ENCODE measurements at places on chromosomes 4 and X.

DNA sequence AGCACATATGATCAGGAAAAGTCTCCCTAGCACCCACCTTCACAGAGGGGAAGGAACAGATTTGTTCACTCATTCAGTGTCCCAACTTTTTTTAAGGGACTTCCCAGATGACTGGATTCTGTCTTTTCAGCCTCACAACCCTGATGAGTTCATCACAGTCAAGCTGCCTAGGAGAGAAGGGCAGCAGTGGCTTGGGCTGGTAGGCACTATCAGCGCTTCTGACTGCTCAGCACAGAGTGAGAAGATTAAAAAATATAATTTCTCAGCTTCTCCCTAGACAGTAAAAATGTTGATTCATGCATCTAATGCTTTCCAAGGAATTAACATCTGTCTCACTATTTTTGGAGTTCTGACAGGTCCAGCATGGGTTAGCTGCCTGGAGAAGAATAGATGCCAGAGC is 328.2 kb downstream of the DTHD1 start:
- no peak for DNase-seq

DNA sequence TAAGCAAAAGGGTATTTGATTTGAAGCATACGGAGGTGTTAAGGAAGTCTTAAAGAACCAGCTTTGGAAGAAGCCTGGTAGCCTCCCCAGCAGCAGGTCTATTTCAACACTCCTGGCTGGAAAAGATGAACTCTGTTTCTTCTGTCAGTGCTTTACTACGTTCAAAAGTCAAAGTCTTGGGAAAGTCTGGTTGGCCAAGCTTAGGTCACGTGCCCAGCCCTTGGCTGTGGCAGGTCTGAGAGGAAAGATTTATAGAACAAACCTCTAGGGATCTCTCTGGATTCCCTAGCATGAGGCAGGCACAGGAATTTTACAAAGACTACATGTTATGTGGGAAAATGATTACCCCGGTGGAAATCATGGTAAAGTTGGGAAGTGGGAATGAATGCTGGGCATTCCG is 8.6 kb upstream of the ARHGAP10 start:
- no peak for DNase-seq

DNA sequence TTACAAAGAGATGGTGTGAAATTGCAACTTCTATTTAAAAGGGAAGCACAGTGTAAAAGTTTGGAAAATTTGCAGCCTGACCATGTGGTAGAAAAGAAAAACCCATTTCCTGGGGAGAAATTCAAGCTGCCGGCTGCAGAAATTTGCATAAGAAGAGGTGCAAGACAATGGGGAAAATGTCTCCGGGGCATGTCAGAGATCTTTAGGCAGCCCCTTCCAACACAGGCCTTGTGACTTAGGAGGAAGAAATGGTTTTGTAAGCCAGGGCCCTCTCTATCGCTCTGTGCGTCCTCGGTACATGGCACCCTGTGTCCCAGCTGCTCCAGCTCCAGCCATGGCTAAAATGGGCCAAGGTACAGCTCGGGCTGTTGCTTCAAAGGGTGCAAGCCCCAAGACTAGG is 40.4 kb downstream of the CCDC158 start:
- no peak for DNase-seq

GRCh38 chr4:79862821-79863220 is 210.2 kb downstream of the ANTXR2 start:
- no peak for DNase-seq

DNA sequence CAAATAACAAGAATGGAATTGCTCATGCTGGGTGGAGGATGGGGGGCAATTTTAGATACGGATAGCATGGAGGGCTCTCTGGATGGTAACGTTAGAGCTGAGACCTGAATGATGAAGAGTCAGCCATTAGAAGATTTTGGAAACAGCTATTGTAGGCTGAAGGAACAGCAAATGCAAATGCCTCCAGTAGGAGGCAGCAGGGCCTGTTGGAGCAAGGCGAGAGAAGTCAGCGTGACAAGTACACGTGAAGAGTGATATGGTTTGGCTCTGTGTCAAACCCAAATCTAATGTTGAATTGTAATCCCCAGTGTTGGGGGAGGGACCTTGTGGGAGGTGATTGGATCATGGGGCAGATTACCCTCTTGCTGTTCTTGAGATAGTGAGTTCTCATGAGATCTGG is 59.3 kb upstream of the SOD3 start:
- DNase-seq: no peak

DNA sequence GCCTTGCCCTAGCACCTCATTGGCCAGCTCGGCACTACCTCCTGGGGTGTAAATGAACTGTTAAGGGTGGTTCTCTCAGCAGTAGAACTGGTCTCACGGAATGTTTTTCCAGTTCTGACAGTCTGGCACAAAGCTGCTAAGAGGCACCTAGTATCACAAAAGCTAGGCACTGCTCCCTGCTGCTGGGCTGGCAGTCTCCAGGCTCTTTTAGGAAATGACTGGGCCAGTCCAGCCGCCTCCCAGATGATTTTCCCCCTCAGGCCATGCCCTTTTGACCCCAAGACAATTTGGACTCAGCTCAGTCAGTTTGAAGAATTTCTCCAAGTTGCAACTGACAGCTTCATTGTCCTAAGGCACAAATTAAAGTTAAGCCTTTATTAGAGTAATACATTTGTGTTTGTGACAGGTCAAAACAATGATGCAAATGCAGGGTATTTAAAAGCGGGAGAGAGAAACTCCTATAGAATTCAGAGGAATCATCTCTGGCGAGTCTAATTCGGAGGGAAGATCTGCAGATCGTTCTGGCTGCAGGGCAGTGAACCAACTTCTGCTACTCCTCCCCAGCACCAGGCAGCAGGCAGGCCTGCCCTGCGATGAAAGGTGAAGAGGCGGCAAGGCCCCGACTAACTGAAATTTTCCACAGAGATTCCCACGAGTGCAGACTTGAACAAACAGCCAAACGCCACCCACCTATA is 7.9 kb downstream of the FRMD7 start:
- DNase-seq: no peak

- DNase-seq: no peak
These were observed 87.0 kb downstream of the SYNPO2 start for GRCh38 chr4:118975449-118976192.

DNA sequence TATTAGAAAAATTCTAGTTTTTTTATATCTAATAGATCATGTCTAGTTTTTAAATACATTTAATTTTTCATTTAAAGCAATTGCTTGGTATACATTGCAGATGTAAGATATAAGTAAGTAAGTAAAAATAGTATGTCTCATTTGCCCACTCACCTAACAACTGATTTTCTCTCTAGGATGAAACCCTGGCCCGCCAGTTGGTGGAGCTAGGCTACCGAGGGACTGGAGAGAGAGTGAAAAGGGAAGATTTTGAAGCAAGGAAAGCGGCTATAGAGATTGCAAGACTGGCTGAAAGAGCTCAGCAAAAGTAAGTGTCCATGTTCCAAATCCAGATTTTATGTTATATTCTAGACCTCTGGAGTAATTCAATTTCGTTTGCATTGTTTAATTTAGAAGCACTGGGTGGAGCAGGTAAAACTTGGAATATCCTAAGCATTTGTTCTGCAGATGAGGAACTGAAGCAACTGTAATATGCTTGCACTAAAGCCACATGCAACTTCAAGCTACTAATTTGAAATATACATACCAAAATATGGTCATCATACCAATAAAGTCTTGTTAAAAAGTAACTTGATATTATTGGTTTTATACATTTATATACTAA is 27.1 kb downstream of the CFAP299 start:
- peak; percentile 8 for DNase-seq

DNA sequence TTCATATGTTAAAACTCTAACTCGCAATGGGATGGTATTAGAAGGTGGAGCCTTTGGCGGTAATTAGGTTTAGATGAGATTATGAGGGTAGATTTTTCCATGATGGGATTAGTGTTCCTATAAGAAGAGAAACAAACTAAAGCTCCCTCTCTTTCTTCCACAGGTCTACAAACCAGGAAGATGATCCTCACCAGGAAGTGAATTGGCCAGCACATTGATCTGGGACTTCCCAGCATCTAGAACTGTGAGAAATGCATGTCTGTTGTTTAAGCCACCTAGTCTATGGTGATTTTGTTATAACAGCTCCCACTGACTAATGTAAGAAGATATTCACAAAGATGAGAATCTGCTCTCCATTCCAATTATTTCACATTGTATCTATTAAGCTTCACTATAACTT is 2266.9 kb downstream of the PCDH7 start:
- DNase-seq: no peak

DNA sequence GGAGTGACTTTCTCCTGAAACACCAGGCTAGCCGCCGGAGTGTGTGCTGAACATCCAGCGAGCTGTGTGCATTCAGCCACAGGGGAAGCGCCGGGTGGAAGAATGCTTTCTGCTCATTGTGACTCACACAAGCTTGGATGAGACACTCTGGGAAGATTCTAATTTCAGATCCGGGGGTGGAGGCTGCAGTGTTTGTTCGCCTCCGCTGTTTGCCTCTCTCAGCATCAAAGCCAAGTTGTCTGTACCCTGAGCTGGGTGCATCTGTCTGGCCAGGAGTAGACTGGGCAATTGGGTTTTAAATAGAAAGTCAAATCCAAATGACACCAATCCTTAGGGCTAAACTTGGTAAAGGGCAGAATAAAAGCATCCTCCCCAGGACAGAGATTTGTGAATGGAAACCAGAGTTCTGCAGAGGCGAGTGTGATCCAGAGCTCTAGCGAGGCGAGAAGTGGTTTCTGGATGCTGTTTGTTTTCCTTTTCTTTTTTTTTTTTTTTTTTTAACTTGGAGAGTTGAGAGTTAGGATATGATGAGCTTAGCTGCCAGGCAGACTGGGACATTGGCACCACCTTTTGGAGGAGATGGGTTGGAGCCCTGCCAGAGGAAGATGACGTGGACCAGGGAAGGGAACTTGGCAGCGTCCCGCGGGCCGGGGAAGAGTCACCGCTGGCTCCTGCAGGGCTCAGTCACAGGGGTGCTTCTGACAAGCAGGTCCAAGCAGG is 196.0 kb upstream of the PSAPL1 start:
- DNase-seq: no peak

DNA sequence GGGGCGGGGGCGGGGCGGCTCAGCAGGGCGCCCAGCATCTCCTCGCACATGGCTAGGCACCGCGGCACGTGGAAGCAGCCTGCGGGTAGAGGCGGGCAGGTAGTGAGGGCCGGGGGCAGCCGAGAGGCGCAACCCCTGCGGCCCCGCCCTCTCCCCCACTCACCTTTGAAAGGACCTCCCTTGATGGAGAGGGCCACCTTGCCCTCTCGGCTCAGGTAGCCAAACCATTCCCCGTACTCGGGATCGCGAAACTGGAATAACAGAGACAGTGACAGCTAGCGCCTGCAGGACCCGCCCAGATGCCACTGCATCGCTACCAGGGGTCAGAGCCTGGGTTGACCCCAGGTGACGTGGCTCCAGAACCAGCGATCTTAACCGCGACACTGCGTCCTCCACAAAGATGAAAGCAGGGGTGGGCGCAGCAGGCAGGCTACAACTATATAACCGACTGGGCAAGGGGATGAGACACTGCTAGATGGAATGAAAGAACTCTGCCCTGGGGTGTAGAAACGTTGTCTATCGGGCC is 552 bp upstream of the NAA10 start:
- DNase-seq: no peak

DNA sequence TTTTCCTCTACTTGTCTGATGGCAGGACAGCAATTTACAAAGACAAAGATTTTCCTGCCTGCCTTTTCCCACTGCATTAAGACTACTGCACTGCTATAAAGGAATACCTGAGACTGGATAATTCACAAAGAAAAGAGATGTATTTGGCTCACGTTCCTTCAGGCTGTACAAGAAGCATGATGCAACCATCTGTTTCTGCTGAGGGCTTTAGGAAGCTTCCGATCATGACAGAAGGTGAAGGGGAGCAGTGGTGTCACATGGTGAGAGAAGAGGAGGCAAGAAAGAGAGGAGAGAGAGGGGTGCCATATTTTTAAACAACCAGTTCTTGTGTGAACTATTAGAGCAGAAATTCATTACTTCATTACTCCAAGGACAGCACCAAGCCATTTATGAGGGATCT is 617.1 kb upstream of the HTR2C start:
- no peak for DNase-seq

- DNase-seq: no peak
These were observed 4.3 kb downstream of the MGST2 start for GRCh38 chr4:139669890-139670289.

DNA sequence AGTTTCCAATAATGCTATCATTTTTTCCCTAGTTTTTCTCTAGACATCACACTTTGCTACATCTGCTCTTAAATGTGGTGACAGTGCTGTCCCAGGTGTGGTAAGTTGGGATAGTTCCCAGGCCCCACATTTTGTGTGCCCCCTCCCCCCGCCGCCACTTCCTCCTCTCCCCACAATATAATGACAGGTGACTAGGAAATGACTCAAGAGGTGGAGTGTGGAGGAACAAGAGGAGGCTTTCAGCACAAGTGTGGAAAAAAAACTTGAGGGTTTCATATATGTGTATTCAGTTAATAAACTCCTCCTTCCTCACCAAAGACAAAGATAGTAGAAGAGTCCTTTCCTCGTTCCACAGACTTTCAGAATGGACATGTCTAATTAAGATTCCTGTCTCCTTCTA is 18.3 kb upstream of the IL21 start:
- no peak for DNase-seq

- no peak for DNase-seq
These were observed 624.4 kb upstream of the ACTRT1 start for GRCh38 chrX:128676651-128677050.

All from activated CD4-positive, alpha-beta T cell treated with anti-CD3 and anti-CD28 coated beads for 24 hours (primary cell).